ENCODE measurements at places on chromosomes 4 and X. TPM values are rescaled to one million over a fixed set of nuclear protein-coding genes. Genes with fewer than 3 reads are reported as not detected.

SLITRK2 gene
- total RNA-seq = not detected

SPANXA1 gene
- total RNA-seq = not detected

CNKSR2 gene
- not detected for total RNA-seq

MAGEA12 gene
- not detected for total RNA-seq

ZCCHC4 gene
- 4.6 TPM for total RNA-seq

TEX13B gene
- total RNA-seq = not detected

ABLIM2 gene
- 2.6 TPM for total RNA-seq

AFAP1 gene
- total RNA-seq = 19.3 TPM

CORIN gene
- under 0.01 TPM for total RNA-seq

RPS6KA6 gene
- total RNA-seq = 0.63 TPM

TLR10 gene
- not detected for total RNA-seq

TNIP3 gene
- total RNA-seq = under 0.01 TPM

MTNR1A gene
- total RNA-seq = not detected

TMEM165 gene
- 98.1 TPM for total RNA-seq

XPNPEP2 gene
- not detected for total RNA-seq

MAPK10 gene
- 0.13 TPM for total RNA-seq

RASGEF1B gene
- under 0.01 TPM for total RNA-seq

ZAR1 gene
- not detected for total RNA-seq

SLC10A4 gene
- total RNA-seq = 0.13 TPM

LPAR4 gene
- total RNA-seq = not detected

NDST4 gene
- not detected for total RNA-seq

SMARCA1 gene
- 16.4 TPM for total RNA-seq

CENPI gene
- 18.0 TPM for total RNA-seq

XIAP gene
- 37.2 TPM for total RNA-seq

TMEM156 gene
- total RNA-seq = 0.39 TPM

LRP2BP gene
- total RNA-seq = 0.51 TPM

TRAM1L1 gene
- total RNA-seq = 0.51 TPM

TEX13C gene
- total RNA-seq = not detected

ZIC3 gene
- total RNA-seq = not detected

XAGE1B gene
- not detected for total RNA-seq

DUX4 gene
- total RNA-seq = not detected

HMGB3 gene
- 20.6 TPM for total RNA-seq

MSANTD1 gene
- total RNA-seq = 0.13 TPM

FGFBP2 gene
- total RNA-seq = not detected

MAB21L2 gene
- total RNA-seq = 0.13 TPM

NXF2 gene
- total RNA-seq = not detected

RAB39B gene
- 0.13 TPM for total RNA-seq

AKAP4 gene
- not detected for total RNA-seq

WFS1 gene
- 23.4 TPM for total RNA-seq

CHRDL1 gene
- total RNA-seq = under 0.01 TPM

SRPK3 gene
- total RNA-seq = 0.13 TPM

TMEM150C gene
- 13.0 TPM for total RNA-seq

TCP11X2 gene
- not detected for total RNA-seq

CENPE gene
- 7.0 TPM for total RNA-seq

DDX53 gene
- not detected for total RNA-seq

CFAP99 gene
- total RNA-seq = not detected

BCAP31 gene
- 341 TPM for total RNA-seq

PABPC1L2A gene
- not detected for total RNA-seq

PGAM4 gene
- not detected for total RNA-seq

RASL11B gene
- not detected for total RNA-seq

TAF1 gene
- 29.1 TPM for total RNA-seq

ARAP2 gene
- total RNA-seq = 0.13 TPM

AMMECR1 gene
- 4.7 TPM for total RNA-seq

CT45A2 gene
- not detected for total RNA-seq

PDCL2 gene
- not detected for total RNA-seq

PRRG3 gene
- not detected for total RNA-seq

REELD1 gene
- total RNA-seq = not detected

NAT8L gene
- total RNA-seq = under 0.01 TPM

Measured in dermis microvascular lymphatic vessel endothelial cell (primary cell).